Tibial nerve (tissue), 4 donors: ENCODE measurements at places on chromosomes 7 and 10. TPM values are rescaled to one million over a fixed set of nuclear protein-coding genes. Genes with fewer than 3 reads are reported as not detected.

DNA sequence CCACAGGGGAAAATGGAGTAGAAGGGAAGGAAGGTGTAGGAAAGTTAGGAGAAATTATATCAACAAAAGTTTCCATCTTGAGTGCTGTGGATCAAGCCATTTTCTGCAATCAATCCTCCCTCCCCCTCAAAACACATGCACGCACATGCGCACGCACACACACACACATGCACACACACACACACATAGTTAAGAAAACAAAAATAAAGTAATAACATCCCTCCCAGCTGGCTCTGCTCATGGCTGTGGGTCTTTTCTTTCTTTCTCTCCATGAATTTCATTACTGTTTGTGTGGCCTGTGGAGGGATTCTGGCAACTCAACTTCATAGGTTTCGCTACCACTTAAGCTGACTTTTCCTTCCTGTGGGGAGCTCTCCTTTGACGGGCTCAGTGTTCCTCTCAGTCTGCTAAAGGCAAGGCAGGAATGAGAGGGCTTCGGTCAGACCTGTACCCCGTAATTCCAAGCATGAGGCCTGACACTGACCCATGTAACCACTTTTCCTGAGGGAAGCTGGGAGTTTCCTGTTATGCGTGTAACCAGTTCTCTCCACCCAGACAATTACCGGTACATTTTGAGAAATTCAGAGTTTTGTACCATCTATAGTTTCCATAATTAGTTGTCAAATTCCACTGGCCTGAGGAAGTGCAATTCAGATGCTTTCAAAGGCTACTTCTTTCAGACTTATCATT lies 79.8 kb downstream of the ZNF92 start:
- H3K4me3 ChIP-seq, result no peak overlapping the region
- H3K27me3 ChIP-seq, result no peaks in the 10 kb centered on the region
- no peaks in the 10 kb centered on the region for H3K36me3 ChIP-seq

- peaks cover 20% of the 10 kb centered on the region for H3K4me1 ChIP-seq
- no peak for DNase-seq
- H3K36me3 ChIP-seq, result no peaks in the 10 kb centered on the region
These were observed 25.8 kb upstream of the FAM13C start for GRCh38 chr10:59387951-59388670.

The PRRT4 gene
- total RNA-seq, result 4.4 TPM

DNA sequence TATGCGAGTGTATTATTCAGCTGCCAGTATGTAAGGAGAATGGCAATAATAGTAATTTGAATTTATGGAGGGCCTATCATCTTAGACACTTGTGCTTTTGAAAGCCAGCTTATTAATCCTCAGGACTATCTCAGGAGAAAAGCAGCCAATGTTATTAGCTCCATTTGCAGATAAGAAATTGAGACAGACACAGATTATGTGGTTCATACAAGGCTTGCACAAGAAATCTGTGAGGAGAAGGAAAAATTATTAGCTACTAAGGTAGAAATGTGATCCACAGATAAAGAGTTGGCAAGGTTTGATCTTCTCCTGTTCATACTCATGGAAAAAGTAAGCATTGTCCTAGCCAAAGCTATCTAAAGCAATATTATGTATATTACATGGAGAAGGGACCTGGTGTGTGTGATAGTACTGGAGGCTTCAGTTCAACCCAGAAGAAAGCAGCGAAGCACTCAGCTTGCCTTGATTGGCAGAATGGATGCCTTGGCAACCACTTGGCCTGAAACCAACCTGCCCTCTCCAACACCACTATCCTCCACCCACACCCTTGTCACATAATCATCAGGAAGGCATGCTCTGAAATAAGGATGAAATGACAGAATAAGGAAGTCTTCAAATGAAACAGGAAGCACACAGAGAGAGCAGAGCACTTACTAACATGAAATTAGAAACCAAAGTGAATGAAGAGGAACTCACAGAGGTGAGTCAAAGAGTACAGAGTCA lies 18.0 kb downstream of the MACC1 start:
- DNase-seq, result peak; percentile 31
- H3K4me3 ChIP-seq, result no peak overlapping the region
- H3K27ac ChIP-seq, result no peak overlapping the region
- no peaks in the 10 kb centered on the region for H3K27me3 ChIP-seq

DNA sequence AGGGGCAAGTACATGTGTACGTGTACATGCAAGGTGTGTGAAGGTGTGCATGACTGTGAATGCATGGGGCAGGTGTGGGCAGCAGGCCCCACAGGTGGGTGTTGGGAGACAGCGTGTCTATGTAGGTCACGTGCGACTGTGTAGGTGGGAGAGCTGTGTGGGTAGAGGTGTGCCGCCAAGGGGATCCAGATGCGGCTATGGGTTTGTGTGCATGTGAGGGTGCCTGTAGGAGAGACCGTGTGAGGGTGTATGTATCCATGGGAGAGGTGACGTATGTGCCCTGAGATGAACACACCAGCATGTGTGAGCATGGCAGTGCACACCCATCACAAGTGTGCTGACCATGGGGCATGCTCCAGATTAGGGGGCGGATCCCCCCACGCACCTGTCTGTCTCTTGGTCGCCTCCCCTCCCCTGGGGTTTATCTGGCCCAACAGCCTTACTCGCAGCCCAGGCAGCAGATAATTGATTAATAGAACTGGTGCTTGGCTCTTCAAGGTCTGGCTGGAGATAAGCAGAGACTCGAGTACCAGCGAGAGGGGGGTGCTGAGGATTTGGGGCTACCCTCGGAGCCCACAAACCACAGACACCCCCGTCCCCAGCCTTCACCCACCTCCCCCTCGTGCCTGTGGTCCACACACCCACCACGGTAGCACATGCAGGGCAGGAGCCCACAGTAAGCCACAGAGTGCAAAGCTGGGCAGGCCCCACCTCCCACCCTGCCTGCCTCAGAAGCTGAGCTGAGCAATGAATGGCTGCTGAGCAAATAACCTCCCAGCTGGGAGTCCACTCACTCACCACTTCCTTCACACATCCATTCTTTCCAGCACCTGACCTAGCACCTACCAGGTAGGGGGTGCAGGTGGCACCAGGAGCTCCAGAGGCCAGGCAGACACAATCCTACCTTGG lies 41.4 kb upstream of the ZMIZ1 start:
- no peaks in the 10 kb centered on the region for H3K27me3 ChIP-seq
- H3K4me1 ChIP-seq, result no peaks in the 10 kb centered on the region
- no peak overlapping the region for H3K27ac ChIP-seq
- DNase-seq, result no peak
- H3K4me3 ChIP-seq, result no peak overlapping the region
